Neural crest cell (in vitro differentiated cells): ENCODE measurements at places on chromosomes 5 and 9.

DNA sequence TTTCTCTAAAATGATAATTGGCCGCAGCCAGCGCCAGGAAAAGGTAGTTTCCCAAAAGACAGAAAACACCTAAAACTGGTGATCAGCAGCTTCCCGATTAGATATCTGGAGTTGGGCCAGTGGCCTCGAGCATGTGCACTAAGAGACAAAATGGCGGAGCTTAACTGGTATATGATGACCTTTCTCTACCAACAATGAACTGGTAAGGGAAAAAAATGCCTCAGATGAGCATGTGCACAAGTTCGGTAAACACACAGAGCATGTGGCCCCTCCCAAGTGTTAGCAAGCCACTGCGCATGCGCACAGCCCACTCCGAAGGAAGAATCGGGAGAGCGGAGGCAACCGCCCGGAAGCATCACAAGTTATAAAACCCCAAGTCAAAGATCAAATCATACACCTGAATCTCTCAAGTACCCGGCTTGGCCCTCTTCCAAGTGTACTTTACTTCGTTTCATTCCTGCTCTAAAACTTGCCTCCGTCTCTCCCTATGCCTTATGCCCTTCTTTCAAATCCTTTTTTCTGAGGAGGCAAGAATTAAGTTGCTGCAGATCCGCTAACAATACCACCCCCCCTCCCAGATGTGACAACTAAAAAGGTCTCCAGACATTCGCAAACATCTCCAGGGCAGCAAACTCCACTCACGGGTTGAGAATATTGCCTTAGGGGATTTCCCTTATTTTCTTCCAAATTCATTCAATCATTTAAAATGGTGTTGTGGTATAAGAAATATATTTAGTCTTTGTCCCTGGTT lies 15.0 kb upstream of the PTBP3 start:
- DNase-seq, result peak; percentile 25

GRCh38 chr9:14670718-14671117 lies 22.5 kb downstream of the ZDHHC21 start:
- DNase-seq, result no peak

DNA sequence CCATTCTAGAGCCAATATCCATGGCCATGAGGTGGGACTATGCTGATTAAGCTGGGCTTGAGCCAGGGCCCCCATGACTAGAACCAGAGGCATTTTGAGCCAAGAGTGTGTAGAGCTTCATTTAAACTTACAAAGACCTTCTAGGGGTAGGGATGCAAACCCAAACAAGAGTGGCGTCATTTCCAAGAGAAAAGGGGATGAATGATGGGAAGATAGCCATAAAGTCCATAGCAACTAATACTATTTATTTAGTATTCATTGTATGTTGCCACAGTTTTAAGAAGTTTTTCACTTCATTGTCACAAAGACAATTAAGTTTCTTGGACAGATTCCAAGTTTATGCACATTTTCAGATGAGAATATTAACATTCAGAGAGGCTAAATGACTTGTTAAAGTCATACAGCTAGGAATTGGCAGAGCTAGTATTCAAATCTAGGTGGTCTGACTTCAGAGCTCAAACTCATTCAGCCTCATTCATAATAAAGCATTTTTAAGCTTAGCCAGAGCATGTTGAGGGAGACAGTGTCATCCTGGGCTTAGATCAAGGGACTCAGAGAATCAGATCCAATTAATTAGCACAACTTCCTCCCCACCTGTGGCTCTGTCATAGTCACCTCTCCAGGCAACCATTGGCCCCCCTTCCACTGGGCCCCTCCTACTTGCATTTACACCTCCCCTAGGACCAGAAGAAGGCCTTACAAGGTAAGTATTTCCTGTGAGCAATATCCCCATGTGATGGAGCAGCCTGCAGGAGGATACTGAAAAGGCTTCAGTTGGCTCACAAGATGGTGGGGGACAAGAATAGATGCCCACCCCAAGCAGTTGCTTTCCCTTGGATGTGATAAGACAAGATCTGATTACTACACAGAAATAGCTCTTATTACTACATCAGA lies 95.0 kb upstream of the PCSK1 start:
- no peak for DNase-seq

DNA sequence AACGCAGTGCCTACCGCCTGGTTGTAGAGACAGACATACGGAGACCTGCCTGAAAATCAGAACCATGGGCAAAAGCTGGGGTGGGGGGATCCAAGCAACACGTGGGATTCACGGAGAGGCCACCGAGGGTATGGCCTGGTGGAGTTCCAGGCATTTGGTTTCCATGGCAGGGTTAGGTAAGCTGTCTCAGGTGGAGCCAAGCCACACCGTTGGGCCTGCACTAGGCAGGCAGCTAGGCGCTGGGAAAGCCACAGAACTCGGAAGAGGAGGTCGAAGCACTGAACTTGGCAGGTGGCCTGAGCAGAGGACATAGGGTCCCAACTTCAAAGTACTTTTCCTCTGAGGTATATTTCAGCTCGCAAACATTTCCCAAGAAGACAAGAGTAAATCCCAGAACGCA lies 111.6 kb downstream of the ISL1 start:
- DNase-seq, result no peak
